ENCODE measurements at places on chromosomes 12 and 14.
A peak's percentile ranks its signal among the peaks of the same experiment; 100 is the strongest.

DNA sequence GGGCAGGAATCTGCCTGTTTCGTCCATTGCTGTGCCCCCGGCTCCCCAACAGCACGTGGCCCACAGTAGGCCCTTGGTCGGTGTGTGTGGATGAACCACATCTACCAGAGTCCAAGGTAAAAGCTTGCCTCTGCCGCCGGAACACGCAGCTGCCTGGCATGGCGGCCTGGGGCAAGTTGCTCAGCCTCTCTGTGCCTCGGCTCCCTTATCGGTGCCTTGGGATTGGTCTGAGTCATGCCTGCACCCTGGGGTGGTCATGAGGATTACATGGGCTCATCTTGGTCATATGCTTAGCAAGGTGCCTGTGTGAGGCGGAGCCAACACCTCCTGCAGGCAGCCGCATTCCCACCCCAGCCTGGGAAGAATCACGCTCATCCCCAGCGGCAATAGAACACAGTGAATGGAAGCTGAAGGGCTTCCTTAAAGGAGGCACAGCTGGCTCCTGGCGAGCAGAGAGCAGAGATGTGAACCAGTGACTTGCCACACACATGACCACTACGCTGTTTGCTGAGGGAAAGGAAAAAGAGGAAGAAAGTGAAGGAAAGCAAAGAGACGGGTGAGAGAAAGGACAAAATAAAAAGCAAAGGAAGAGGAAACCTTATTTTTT, 5.5 kb upstream of the SCARB1 start:
- no peak for DNase-seq

DNA sequence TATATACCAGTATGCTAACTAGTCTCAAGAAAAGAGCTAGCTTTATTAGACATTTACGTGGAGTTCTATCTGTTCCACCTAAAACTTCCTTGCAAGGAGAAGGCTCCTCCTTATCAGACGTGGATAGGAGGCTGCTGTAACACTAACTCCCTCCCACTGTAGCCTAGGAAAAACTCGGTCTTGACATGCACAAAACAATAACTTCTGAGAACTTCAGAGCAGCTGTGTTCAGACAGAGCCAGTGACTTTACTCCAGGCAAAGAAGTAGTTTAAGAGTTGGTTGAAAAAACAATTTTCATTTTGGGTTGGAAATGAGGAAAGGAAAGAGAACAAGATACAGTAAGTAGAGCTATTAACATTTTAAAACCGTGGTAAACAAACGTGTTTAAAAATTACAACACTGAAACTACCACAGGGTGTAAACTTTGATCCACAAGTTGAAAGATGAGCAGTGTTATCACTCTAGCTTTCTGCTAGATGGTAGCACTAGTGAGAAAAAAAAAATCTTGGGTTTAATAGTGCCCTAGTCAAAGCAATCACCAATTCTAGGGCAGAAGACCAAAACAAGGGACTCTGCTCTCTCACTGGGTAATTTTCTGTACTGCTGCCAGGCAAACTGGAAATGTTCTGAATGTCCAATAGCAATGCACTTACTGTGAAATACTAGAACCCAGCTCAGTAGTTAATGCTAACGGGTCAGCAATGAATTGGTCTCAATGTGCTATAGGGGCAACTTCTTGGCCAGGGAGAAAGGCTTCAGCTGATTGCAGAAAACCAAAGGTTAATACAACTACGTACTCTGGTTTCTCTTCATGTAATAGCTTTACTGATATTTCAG, 2.4 kb downstream of the ATF7 start:
- no peak for DNase-seq

DNA sequence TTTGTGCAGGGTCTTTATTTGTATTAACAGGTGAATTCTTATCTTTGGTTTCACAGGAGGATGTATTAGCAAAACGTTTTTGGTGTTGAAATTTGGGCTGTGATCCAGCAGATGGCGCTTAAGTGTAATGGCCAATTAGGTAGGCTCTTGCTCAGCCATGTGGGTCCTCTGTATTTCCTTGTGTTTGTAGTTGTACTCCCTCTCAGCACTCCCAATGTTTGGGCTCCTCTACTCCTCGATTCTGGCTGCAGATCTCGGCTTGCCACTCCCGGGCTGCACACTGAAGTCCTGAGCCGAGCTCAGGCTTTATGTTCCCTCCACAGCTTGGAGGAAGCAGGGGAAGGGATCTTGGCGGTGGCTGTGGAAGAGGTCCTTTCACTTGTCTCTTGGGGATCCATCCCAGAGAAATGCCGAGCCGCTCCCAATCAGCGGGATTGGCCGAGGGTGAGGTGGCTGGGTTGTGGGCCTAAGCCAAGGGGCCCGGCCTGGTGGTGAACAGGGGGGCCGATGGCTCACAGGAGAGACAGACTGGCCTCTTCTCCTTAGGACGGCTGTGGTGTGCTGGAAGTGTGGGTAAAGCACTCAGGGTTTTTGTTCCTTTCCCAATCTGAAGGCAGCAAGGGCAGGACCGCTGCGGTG, 133.7 kb downstream of the AEBP2 start:
- DNase-seq: peak; percentile 71

- DNase-seq: no peak
These were observed 22.9 kb downstream of the CPSF2 start for GRCh38 chr14:92144708-92145107.

DNA sequence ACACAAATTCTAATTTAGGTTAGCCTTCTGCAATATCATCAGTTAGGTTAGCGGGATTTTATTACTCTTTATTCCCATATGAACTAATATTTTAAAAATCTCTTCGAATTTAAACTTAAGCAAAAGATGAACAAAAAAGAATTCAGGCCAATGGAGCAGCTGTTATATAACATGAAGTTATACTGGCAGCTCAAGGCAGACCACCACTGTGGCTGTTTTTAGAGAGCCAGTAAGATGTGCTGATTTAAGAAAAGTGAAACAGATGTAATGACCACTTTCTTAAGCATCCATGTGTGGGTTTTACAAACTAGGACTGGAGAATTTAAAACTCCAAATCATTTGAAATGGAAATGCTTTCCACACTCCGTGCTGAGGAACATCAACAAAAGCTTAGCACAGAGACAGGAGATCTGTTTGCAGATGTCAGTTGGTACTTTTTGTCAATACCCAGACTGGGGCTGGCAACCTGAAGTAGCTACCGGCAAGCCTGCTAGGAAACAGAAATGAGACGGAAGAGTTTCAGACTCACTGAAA, 164.9 kb downstream of the TTC7B start:
- DNase-seq: no peak

GRCh38 chr12:103794309-103795213, 46.5 kb downstream of the NT5DC3 start:
- no peak for DNase-seq

GRCh38 chr12:133129368-133130037, 571 bp downstream of the ZNF891 start:
- DNase-seq: no peak

DNA sequence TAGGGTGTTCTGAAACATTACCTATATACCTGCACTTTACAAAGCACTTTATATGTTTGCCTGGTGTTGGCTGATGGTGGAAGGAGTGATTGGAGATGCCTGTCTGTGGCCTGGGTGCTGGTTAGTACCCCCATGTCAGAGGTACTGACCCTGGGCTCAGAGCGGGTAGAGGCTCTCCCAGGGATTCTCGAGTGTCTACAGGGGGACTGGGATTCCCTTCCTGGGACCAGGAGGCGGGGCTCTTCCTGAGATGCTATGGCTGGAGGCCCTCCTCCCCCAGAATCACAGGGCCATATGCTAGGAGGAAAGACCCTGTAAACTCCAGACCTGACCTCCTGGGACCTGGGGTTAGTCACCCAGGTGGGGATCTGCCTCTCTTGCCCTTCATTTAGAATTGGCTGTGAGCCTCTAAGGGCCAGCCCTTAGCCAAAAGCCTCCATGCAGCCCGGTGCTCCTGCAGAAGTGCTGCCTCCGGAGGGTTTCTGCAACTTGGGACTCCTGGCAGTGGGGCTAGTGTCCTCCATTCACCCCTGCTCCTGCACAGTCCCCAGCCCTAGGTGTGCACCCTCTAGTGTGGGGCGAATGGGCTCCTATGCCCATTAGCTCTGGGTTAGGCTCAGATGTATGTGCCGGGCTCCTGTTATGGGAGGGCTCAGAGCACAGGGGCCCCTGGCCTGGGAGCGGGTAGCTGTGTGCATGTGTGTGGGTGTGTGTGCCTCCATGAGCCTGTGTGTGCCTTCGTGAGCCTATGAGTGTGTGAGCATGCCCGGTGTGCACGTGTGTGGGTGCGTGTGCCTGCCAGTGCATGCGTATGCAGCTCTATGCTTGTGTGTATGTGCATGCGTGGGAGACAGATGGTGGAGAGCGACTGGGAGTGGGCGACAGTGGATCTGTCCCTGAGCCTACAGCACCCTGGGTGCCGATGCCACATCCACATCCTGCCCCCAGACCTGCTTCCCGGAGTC, 36.6 kb downstream of the RTL1 start:
- DNase-seq: no peak

DNA sequence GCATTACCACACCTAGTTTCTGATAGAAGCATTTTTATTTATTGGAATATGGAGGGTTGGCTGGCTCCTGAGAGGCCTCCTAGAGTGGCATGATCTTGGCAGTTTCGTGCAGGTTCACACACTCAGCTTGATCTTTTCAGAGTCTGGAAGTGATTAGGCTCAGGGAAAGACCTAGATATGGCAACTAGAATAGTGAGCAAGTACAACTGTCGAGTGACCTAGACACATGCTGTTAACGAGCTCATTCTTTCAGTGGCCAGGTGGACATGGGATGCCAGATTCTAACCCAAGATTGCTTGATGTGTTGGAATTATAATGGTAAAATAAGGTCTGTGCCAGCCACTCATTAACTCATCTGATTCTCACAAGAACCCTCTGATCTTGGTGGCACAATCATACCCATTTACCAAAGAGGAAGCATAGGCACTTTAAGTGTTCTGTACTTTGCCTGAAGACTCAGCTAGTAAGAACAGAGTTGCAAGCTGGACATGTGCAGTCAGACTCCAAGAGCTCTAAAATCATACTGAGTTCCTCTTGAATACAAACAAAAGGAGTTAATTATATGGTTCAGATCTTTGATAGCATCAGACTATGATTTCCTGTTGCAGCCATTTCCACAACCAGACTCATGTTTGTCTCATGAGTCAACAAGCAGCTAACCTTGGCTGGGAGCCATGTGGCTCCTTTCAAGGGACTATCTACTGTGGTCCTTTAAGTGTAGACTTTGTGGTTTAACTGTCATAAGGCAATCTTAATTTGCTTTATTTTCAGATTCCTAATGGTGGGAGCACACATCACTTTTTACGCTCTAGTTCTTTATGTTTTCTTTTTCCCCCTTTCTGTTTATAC, 144.2 kb downstream of the PLEKHA5 start:
- DNase-seq: peak; percentile 99

GRCh38 chr12:123069436-123070266, 81.2 kb downstream of the PITPNM2 start:
- no peak for DNase-seq

DNA sequence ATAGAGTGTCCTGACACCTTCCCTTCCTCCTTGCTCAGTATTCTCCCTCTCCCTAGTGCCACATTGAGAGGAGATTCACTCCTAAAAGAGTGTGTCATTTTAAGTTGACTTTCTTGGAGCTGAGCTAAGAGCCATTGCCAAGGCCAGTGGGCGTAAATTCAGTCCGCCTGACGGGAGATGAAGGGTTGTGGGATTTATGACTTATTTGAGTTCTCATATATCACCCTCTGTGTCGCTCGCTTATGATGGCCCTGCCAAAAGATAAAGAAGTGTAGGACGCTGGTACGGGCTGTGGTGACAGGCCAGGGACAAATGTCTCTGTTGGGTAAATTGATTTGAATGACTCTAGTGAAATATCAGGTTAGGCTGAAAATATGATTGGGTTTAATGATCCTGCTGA, 867.4 kb downstream of the NRXN3 start:
- no peak for DNase-seq

DNA sequence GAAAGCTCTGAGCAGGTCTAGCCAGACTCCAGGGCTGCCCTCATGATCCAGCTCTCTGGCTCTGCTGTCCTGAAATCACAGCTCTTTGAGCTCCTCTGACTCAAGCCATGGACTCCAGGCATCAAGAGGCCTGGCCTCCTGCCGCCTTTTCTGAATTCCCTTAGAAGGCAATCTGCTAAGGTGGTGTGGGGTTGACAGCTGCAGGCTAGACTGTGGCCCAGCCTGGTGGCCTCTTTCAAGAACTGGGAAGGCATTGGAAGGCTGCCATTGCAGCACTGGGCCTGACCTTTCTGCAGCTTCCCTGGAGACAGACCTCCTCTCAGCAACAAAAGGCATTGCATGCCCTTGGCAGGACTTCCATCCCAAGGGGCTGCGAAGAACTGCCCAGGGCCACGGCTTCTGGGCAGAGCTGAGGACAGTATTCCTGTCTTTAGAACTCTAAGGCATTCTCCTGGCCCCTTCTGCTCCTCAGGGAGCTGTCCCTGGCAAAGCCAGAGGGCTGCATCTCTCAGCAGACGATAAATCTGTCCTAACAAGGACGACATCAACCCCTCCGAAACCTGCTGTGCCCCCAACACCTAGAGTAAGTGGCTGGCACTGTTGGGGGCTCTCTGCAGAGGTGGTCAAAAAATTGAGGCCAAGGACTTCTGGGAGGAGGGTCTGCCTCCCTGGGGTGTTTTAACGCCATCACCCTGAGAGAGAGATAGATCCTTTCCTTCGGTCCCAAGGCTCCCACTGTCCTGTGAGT, 115.6 kb downstream of the RBM19 start:
- peak; percentile 22 for DNase-seq

DNA sequence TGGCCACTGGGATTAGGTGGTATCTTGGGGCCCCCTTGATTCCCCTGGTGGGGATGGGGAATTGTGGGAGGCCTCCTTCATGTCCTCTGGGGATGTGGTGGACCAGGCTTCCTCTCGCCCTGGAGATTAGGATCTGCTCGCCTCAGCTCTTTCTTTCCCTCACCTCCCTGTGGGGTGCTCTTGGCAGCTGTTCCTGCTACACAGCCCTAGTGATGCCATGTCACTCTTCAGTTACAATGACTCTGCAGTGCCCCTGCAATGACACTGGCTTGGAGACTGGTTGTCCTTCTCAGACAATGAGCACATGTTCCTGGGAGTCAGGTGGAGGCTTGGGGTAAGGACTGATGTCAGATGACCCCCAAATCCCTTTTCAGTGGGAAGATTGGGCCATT, 83.9 kb downstream of the ADCK1 start:
- no peak for DNase-seq

DNA sequence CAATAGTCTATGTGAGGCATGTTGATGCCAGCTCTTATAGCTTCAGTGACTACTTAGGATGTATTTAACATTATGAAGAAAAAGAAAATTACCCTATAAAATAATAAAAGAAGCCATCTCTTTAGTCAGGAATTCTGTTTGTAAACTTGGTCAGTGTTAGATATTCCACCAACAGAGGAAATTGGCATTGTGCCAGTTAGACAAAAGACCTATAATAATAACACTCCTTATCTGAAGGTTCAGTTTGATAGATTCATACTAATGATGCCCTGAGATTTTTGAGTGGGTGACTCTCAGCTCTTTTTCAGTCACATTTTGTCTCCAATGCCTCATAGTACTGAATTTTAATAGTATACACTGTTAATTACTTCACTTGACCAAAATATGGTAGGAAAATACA, 6.6 kb downstream of the SYT10 start:
- DNase-seq: no peak

DNA sequence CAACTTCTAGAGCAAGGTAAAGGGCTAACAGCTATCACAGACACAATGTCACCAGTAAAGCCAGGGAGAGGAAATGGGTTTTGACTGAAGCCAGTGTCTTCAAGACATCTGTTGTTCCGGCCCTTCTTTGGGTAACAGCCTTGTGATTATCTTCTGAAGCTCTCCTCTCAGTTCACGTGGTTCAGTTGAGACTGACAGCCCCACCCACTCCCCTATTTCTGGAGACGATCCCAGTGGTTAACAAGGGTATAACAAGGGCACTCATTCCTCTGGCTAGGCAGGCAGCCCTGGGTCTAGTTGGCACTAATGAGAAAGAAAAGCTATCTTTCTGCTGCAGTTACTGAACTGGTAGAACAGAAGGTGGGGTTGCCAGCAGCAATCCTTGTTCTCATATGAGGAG, 6.9 kb downstream of the GNPTAB start:
- peak; percentile 12 for DNase-seq
